ENCODE measurements at places on chromosomes 6 and 20.
A peak's percentile ranks its signal among the peaks of the same experiment; 100 is the strongest.

DNA sequence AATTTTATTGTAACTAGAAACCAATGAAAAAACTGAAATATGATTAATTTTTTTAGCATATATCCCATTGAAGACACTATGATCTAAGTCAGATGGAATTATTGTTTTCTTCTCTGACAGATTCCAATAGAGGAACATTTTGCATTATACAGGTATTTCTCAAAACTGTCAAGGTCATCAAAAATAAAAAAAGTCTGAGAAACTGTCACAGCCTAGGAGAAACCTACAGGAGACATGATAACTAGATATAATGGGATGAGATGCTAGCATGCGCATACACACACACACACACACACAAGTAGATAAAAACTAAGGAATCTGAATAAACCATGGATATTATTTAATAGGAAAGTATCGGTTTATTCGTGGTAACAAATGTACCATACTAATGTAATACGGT is 161.9 kb upstream of the HCRTR2 start:
- DNase-seq: no peak

GRCh38 chr20:50416269-50417022 is 93.7 kb upstream of the PTPN1 start:
- DNase-seq: no peak

DNA sequence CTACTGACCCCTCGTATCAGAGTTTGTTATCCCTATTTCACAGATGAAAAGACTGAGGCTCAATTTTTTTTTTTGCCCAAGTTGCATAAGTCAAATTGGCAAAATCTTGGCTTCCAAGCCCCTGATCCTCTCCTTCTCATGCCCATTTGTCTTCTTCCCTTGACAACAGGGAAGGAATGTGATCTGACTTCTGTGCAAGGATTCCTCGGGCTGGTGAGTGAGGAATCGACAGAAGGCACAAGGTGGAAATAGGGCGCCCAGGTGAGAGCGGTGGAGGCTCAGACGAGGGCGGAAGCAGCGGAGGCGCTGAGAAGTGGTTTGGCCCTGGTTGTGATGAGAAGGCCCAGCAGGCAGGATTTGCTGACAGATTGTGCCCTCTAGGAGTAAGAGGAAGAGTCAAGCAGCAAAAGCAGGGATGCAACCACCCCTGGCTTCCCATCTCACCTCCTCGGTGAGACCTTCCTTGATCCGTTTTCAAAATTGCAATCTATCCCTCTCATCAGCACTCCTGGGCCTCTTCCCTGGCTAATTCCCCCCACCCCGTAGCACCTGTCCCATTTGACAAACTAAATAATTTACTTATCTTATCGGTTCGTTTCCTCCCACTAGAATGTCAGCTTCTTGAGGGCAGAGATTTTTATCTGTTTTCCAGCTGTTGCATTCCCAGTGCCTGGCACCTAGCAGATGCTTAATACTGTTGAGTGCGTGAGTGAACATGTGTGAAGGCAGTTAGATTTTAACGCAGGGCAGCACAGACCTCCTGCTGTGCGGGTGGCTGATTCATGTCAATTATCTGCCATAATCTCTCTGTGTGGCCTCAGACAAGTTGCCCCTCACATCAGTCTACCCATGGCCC is 3.7 kb upstream of the SIRPA start:
- no peak for DNase-seq

GRCh38 chr6:53640361-53640760 is 25.2 kb downstream of the KLHL31 start:
- DNase-seq: no peak

DNA sequence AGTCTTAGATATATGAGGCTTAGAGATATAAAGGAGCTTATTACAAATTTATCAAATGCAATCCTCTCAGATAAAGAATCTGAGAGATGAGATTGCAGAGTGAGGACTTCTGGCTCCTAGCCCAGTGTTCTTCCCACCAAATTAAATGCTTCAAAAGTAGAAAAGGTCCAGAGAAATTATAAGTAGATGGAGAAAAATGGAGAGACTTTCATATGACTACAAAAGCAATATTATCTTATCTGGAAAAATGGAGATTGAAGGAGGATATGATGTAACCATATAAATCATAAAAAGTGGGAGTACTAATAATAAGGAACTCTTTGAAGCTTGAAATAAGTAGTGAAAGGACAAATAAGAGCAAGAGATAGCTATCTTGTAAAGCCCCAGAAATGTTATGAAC is 2.8 kb downstream of the KCTD20 start:
- DNase-seq: no peak

GRCh38 chr20:57501461-57502335 is 23.2 kb downstream of the CTCFL start:
- DNase-seq: no peak

DNA sequence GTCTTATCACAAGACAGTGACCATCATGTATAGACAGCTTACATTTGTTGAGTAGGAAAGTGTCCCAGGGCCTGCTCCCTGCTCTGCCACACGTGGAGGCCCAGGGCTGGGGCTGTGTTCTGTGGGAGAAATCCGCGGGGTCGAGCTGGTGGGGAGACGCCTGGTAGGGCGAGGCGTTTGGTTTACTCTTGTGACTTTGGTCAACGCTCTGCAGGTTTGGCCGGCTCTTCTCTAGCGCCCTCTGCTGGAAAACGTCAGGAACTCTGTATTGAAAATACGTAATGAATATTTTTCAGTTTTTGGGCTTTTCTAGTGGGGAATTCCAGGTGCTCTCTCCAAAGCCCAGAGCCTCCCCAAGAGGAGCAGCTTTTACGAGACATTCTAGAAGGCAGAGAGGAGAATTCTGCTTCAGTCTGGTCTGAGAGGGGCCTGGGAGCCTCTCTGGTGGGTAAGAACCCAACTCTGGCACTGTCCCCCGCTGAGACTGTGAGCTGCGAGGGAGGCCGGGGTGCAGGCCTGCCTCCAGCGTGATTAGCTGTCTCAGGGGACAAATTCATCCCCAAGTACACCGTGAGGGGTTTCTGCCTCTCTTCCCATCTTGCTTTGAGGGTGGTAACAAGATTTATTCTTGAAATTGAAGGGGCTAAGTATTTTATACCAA is 112.6 kb upstream of the RALGAPA2 start:
- peak; percentile 27 for DNase-seq

DNA sequence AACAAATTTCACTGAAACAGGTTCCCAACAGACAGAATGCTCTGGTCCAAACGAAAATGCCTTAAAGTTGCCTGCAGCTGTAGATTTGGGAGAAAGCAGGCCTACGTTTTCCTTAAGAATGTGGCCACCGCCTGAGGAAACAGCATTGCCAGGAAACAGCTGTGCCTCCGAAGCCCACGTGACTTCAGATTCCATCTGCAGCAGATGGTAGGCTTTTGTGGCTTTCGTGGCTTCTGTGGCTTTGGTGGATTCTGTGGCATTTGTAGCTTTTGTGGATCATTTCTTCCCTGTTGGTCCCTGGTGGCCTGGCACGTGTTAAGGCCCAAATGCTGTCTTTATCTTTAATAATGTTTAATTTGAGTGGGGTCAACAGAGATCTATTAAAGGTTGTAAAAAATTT is 222.9 kb downstream of the TTLL2 start:
- DNase-seq: no peak

GRCh38 chr6:20400456-20401204 is 1.0 kb upstream of the E2F3 start:
- no peak for DNase-seq

GRCh38 chr6:156971153-156971885 is 194.1 kb downstream of the ARID1B start:
- DNase-seq: no peak

DNA sequence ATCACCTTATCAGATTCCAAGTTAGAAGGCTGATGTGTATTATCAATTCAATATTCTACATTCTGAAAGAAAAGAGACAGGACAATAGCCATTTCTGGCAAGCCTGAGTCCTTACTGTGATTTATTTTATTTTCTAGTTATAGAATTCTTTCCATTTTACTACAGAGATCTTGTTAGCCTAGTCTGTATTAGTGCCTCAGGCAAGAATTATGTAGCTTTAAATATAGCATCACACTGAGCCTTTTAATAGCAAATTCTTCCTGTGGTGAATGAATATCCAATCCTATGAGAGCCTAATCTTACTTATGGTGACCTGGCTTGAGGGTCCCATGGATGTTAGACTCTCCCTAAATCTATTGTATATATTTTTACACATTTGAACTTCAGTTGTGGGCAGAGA is 732.8 kb upstream of the CITED2 start:
- no peak for DNase-seq

DNA sequence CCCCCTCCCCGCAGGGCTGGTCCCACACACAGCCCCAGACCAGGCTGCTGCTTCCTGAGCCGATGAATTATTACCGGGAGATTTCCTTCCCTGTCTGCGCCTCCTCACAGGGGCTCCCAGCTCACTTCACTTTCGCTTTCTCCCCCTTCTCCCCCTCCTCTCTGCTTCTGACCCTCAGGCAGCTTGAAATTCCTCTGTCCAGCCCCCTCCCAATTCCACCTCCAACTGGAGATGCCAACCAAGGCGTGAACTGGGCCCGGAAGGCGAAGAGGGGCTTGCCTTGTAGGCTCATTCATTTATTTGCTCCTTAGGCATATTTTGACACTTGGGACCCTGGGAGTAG is 1.7 kb upstream of the TCF15 start:
- DNase-seq: no peak

DNA sequence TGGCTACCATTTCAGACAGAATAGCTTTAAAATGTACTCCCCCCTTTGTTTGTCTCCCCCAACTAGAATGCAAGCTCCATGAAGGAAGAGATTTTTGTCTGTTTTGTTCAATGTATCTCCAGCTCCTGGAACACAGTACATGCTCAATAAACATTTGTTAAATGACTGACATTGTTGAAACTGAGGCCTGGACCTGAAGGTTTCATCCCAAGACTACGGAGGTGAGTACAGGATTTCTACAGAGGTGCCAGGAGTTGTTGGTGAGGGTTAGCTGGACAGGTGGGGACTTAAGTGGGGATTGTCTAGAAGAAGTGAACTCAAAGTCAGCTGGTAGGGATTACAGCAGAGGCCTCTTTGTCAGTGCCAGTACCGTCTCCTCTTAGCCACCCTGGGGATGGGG is 19.4 kb downstream of the VEGFA start:
- no peak for DNase-seq

DNA sequence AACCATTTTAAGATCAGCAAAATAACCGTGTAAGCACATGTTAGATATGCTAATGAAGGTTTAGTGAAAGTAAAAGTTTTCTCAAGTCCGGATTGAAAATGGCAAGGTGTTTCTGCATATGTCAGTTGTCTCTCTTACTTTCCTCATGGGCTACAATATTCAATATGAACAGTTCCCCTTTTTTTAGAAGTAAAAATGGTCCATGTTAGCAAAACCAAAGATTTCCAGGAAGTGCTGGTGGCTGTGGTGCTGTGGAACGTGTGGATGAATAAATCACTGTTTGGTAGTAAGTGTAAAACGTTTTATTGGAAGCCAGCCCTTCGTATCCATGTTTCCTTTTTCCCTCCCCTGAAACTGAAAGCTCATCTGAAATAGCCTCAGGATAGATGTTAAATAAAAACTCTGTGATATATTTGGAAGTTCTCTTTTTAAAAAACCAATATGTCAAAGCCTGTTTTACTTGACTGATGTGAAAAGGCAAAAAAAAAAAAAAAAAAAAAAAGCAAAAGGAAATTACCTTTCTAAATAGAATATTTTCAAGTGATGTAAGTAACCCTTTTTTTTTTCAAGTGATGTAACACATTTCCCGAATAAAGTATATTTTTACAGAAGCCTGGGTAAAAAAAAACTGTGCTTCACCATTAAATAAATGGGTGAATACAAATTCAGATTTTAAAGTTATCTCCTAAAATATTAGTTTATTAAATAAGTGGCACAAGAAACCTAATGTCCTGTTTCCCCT is 41.9 kb downstream of the PLEKHG1 start:
- DNase-seq: no peak

GRCh38 chr6:96715608-96716007 is 121.7 kb downstream of the GPR63 start:
- no peak for DNase-seq

DNA sequence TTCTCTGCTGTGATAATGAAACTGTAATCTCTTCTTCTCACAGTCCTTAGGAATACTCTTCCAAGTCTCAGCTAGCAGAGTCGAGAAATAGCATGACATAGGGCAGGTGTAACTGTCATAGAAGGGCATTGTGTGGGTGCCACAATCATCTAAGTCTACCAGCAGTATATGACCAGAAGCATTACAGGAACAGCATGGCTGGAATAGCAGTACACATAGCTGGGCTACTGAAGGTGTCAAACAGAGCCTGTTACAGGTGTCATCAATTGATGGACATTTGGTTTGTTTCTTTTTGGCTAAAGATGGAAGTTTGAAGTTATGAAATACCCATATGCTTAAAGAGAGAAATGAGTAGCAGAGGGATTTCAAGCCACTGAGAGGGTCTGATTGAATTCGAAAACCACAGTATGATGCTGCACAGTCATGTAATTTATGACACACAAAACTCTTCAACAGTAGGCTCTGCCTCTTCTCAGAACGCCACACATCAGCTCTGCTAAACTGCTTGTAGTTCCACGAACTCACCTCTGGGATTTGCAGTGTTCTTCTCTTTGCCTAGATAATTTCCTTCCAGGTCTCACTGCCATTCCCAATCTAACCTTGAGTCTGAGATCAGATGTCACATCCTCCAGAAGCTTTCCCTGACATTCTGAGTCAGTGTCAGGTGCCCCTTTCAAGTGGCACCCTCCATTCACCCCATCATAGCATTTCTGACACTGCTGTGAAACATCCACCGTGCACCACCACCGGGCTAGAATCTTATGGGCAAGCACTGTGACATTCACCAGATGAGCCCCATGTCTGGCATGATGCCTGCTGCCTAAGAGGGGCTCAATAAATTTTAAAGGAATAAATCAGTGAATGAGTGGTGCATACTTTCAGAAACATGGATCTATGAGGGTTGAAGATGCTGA is 151.0 kb downstream of the ADAT2 start:
- no peak for DNase-seq

GRCh38 chr20:63177785-63178445 is 38.0 kb downstream of the YTHDF1 start:
- DNase-seq: no peak

DNA sequence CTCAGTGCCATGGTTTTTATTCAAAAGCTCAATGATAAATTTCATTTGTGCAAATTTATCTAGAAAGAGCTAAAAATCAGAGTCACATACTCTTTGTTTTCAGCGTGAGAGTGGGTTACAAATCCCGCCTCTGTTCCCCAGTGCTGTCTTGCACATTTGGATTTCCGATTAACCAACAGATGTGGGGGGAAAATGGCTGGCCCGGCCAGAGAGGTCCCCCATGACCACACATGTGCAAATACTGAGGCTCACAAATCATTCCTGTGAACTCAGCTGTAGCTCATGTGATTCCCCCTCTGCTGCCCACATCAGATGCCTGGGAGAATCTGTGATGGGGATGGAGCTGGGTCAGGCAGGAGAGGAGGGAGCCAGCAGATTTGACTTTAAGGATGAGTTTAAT is 168.7 kb downstream of the PAX1 start:
- DNase-seq: no peak

- no peak for DNase-seq
Measured at GRCh38 chr6:99145738-99146137, 198.0 kb upstream of the FBXL4 start.

- DNase-seq: no peak
Measured at GRCh38 chr6:89073840-89074239, 6.7 kb upstream of the PNRC1 start.
